Activated CD4-positive, alpha-beta memory T cell treated with anti-CD3 and anti-CD28 coated beads, Interleukin-2, amount 10 ng/mL, durations not matched to agents 7 days and 5 days (primary cell): ENCODE measurements at places on chromosomes 3 and 15. TPM values are rescaled to one million over a fixed set of nuclear protein-coding genes. Genes with fewer than 3 reads are reported as not detected.
A peak's percentile ranks its signal among the peaks of the same experiment; 100 is the strongest.

GRCh38 chr3:172190980-172191379 lies 151.6 kb downstream of the FNDC3B start:
- no peak overlapping the region for H3K4me3 ChIP-seq
- H3K36me3 ChIP-seq: no peaks in the 10 kb centered on the region
- H3K27me3 ChIP-seq: no peaks in the 10 kb centered on the region
- no peak for DNase-seq

- H3K4me1 ChIP-seq: peaks cover 10% of the 10 kb centered on the region
- no peak overlapping the region for H3K27ac ChIP-seq
- peaks cover 7% of the 10 kb centered on the region for H3K36me3 ChIP-seq
- DNase-seq: no peak
Measured at GRCh38 chr3:47047673-47048072, 68.2 kb downstream of the NBEAL2 start.

DNA sequence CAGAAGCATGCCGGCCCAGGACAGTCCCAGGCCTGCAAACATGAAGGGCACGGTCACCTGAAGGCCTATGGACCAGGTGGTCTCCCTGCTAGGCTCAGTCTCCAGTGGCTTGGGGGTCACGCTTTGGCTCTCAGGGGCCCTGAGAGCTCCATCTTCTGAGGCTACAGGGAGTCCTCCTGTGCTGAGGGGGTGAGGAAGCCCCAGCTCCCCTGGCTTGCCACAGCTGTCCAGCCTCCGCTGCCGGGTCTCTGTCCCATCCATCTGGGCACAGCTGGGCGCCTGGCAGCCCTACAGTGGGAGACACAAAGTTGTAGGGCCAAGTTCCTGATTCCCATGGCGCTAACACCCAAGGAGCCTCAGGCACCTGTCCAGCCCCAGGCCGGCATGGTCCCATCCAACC lies 16.0 kb downstream of the SLC41A3 start:
- no peak overlapping the region for H3K4me3 ChIP-seq
- no peak overlapping the region for H3K27ac ChIP-seq
- no peaks in the 10 kb centered on the region for H3K27me3 ChIP-seq
- peaks cover 6% of the 10 kb centered on the region for H3K36me3 ChIP-seq
- H3K4me1 ChIP-seq: peaks cover 6% of the 10 kb centered on the region

Gene EXD1
- total RNA-seq: not detected

DNA sequence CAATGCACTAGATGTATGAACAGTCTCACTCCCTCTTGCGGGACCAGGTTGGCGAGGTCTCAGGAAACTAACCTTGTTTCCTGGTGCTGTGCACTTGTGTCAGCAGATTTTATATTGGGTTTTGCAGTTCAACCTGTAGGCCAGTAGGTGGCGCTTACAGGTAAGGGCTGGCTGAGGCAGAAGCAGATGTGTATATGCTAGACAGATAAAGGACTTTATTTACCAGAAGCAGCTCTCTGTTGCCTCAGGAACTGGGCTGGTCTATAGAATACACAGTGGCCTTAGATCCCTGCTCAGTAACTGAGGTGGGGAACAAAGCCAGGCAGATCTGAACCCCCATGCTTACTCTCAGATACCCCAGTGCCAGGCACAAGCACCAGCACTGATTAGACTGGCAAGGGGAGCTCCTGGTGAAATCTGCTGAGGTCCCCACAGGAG lies 296.8 kb downstream of the DOCK3 start:
- no peaks in the 10 kb centered on the region for H3K27me3 ChIP-seq
- DNase-seq: peak; percentile 67
- H3K36me3 ChIP-seq: no peaks in the 10 kb centered on the region
- no peak overlapping the region for H3K27ac ChIP-seq

DNA sequence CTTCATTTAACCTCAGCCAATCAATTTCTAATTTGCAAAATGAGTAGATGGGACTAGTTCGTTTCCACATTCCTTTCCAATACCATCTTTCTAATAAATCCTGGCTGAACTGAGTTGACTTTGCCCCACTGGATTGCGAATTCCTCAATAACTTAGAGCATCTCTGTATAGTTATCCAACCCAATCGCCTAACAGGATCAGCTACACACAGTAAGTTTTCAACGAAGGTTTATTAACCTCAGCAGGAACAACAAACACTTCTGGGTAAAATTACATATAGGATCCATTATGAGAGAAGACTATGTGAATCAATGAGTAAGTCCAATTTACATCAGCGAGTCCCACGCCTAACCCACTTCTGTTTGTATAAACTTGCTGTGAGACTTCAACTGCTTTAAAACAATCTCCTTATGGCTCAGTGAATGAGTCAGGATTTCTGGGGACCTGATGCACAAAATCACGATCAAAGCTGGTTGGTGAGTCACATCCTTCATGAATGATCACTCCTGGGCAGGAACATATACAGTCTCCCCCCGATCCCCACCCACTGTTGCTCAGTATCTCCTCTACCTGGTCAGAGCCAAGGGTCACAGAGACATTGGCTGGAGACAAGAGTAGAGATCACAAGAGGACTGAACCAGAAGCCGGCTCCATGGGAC lies 142.8 kb downstream of the EDEM1 start:
- no peaks in the 10 kb centered on the region for H3K4me1 ChIP-seq
- no peak overlapping the region for H3K27ac ChIP-seq
- H3K27me3 ChIP-seq: no peaks in the 10 kb centered on the region
- H3K36me3 ChIP-seq: no peaks in the 10 kb centered on the region
- no peak for DNase-seq
- H3K4me3 ChIP-seq: no peak overlapping the region

Gene NLGN1
- not detected for total RNA-seq
